ENCODE measurements at places on chromosomes 3 and 15.

DNA sequence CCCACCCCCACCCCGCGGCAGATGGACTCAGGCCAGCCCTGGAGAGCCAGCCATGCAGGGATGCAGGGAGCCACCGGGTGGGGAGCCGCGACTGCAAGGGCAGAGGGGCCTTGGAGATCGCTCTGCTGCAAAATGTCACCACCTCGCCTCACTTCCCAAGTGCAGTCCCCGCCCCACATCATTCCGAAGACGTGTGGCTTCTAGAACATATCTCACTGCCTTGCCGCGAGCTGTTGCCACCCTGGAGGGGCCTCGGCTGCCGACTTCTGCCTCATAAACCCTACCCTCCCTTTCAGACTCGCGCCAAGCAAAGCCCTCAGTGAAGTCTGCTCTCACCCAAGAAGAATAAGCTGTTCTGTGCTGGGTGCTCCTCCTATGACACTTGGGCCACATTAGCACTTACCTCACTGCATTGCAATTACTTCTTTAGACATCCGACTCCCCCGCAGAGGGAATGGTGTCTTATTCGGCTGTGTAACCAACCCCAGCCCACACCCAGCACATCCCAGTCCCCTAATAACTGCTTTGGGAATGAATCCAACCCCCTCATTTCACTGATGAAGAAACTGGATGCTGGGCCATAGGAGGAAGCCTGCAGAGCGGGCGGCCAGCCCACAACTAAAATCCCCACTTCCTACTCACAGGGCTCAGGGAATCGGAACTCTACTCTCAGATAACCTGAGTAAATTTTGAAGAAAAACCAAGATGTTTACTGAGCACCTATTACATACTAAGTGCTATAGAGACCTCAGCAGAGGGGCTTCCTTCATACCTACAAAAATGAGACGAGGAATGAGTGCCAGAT lies 8.6 kb downstream of the TLE3 start:
- DNase-seq, result peak; percentile 92

GRCh38 chr15:78859971-78860719 lies 12.5 kb upstream of the MORF4L1 start:
- DNase-seq, result peak; percentile 89

DNA sequence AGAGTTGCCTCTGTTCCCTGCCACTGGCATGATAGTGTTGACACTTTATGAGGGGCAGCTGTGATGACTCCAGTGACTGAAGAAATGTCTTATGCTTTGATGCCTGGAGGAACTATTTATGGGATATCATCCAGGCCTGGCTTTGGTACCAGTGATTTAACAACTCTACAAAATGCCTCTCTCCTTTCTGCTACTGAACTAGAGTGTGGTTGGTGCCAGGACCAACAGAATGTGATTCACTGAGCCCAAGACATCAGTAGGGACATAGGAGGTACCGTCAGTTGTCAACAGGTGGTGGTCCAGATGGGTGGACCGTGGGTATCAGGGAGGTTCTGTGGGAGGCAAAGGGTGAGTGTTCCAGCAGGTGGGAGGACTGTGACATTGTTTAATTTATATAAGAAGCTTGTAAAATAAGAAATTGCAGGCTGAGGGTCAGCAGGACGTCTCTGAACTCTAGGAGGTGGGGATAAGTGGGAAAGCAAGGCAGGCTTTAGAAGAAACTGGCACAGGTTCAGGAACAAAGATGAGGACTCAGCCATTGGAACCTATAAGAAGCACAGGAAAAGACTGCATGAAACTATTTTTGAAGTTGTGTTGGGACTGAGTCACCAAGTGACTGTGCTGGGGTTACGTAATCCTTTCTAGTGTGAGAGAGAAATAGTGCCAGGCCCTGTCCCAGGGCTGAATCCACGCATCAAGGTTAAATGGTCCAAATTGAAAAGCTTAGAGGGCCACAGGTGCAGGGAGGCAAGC lies 28.5 kb upstream of the SLC7A14 start:
- peak; percentile 92 for DNase-seq

- no peak for DNase-seq
Observed at GRCh38 chr3:15313461-15313860, 18.9 kb downstream of the SH3BP5 start.

DNA sequence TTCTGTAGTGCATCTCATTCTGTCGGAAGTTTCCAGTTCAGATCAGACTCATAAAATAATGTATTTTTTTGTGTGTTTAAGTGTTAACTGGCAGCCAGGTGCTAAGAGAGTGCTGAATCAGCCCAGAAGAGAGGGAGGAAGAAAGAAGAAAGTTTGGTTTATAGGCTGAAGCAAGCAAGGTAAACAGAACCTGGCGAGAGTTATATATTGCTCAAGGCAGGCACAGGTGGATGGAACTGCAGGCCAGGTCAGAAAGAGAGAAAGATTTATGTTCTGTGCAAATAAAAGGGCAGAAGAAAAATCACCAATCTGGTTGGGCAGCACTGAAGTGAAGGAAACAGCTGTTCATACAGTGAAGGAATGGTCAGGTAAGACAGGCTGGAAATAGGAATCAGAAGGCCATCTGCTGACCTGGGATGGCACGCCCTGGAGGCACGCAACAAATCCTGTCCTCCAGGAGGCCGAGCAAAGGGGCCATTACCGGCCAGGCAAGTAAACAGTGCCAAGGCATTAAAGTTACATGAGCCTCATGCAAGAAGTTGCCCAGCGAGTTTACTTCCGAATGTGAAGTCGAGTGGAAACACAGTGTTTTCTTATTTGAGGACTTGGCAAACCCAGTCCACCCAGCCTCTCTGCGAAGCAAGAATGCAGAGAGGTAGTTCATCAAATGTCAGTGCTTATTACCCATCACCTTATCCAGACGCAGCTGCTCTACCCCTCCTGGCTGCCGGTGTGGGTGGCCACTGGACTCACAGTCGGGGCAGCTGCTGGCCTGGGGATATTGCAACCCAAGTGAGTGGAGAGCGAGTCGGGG lies 309.8 kb downstream of the VPS13C start:
- no peak for DNase-seq

DNA sequence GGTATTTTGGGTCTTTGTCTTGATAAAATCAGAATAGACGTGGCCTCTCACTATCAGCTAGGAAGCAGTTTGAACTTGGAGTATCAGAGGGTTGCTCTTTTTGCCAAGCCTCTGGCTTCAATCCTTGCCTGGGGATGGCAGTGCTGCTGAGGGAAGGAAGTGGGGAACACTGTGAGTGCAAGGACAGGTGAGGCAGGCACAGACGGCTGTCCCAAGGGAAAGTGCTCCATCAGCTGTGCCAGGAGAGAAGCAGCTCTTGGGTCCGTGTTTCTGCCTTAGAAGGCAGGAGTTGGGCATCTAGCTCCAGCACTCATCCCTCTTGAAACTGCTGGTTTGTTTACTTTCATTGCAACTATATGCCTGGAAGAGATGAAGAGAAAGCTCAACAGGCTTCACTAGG lies 33.2 kb downstream of the PML start:
- DNase-seq, result no peak

DNA sequence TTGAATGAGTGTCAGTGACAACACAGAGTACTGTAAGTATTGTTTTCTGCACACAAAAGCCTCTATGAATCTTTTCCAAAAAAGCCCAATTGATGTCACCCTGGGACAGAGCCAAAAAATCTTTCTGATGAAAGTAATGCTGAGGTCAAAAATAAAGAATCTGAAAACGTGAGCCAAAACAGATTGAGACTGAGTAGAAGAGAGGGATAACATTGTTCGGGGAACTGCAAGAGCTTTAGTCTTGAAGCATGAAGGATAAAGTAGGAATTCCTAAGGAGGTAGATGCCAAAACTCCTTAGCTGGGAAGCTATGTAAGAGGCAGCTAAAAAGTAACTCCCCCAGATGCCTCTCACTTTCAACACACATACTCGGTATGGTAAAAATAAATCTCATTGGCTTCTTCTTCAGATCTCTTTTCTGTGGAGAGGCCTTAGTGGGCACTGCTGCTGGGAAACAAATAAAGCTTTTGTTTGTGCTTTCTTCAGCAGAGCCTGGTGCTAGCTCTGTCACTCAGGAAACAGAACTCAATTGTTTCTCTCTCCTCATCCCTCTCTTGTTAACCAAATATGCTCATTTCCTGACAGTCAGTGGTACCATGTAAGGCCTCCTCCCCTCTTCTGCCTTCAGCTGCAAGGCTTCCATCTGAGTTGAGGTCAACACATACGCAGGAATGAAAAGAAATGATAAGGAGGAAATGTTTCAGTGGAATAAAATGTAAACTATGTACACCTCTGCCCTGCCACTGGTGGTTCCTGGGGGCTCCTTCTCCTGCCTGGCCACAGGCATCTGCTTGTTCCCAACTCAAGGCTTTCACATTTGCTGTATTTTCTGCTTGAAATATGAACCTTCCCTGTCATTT lies 58.1 kb downstream of the CD200 start:
- peak; percentile 98 for DNase-seq

GRCh38 chr3:183878071-183878470 lies 6.6 kb downstream of the PARL start:
- DNase-seq, result no peak
